ENCODE measurements at places on chromosomes 16 and 17.

DNA sequence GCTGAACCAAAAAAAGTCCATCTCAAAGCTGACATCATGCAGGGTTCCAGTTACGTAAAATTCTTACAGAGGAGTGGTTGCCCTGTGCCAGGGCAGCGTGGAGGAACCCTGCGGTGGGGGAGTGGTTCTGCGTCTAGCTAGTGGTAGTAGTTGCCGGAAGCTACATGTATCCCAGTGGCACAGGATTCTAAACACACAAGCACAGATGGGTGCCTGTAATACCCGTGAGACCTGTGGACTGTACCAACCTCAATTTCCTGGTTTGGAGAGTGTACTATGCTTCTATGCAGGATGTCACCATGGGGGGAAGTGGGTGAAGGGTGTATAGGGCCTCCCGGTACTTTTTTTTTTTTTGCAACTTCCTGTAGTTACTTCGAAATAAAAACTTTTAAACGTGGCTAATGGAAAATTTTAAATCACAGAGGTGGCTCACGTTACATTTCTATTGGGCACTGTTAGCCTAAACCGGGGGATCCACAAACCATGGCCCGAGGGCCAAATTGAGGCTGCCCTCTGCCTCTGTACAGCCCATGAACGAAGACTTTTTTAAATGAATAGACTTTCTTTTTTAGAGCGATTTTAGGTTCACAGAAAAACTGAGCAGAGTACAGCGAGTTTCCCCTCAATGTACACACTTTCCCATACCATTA, 38.5 kb downstream of the TBC1D16 start:
- no peak for DNase-seq

- no peak for DNase-seq
These were observed 3.6 kb downstream of the GRIN2C start for GRCh38 chr17:74856112-74856511.

GRCh38 chr16:17488506-17488905, 17.7 kb upstream of the XYLT1 start:
- DNase-seq = no peak

DNA sequence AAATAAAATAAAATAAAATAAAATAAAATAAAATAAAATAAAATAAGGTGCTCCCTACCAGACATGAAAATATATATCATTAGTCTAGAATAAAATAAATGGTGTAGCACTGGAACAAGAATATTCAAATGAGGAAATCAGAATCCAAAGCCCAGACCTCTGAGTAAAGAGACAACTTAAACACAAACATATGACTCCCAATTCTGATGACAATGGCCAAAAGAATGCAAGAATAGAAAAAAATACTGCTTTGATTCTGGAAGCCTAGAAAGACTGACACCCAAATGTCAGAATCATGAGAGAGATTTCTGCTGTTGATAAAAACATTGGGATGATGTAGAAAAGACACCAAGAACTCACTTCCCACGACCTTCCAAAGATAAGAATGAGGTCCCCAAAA, 27.9 kb downstream of the MYOCD start:
- no peak for DNase-seq

- no peak for DNase-seq
These were observed 444.0 kb downstream of the XYLT1 start for GRCh38 chr16:17026600-17027242.

DNA sequence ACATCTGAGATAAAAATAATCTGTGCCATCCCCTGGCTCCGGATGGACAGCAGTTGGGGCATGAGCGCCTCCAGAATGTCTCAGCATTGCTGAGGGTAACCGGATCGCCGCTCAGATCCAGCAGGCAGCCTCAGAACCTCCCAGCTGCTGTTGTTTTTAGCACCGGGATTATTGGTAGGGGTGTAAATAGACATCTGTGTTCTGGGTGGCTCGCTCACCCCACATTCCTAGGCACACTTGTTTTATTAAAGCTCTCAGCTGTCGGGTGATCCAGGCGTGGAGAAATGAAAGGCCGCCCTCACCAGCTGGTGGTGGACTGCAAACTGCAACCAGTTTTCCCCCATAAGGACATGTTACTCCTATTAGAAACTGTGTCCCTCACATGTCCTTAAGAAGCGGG, 32.1 kb downstream of the MYH3 start:
- DNase-seq = no peak

GRCh38 chr16:13873835-13874438, 46.0 kb upstream of the ERCC4 start:
- no peak for DNase-seq

- DNase-seq = peak; percentile 36
These were observed 506 bp downstream of the CAMKK1 start for GRCh38 chr17:3892095-3892998.

GRCh38 chr17:80856863-80857755, 134.5 kb upstream of the CHMP6 start:
- no peak for DNase-seq

- no peak for DNase-seq
These were observed 182.6 kb downstream of the LGALS9B start for GRCh38 chr17:20284570-20285295.

- DNase-seq = no peak
These were observed 16.6 kb downstream of the LITAFD start for GRCh38 chr16:8898660-8899318.

DNA sequence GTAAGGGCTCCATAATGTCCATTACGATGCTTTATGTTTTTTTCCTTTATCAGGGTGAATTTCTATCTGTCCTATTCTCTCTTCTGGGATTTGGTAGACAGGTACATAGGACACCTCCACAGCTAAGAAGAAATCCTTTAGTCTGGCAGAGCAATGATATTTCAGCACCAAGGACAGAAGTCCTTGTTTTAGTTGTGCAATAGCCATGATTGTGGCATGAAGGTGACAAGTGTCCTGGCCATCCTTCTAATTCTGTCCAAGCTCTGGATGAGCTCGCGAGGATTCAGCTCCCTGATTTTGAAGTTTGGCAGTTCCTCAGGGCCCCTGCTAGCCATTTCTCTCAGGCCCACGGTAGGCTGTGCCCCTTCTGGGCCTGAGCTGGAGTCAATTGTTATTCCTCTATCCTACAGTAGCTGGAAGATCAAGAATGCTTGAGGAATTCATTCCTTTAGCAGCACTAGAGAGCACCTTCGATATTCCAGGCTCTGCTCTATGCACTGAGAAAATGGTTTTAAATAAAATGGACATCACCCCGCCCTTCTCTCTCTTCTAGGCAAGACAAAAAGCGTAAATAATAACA, 320.8 kb downstream of the XYLT1 start:
- DNase-seq = no peak

- DNase-seq = no peak
These were observed 39.3 kb downstream of the SALL1 start for GRCh38 chr16:51111759-51112158.

DNA sequence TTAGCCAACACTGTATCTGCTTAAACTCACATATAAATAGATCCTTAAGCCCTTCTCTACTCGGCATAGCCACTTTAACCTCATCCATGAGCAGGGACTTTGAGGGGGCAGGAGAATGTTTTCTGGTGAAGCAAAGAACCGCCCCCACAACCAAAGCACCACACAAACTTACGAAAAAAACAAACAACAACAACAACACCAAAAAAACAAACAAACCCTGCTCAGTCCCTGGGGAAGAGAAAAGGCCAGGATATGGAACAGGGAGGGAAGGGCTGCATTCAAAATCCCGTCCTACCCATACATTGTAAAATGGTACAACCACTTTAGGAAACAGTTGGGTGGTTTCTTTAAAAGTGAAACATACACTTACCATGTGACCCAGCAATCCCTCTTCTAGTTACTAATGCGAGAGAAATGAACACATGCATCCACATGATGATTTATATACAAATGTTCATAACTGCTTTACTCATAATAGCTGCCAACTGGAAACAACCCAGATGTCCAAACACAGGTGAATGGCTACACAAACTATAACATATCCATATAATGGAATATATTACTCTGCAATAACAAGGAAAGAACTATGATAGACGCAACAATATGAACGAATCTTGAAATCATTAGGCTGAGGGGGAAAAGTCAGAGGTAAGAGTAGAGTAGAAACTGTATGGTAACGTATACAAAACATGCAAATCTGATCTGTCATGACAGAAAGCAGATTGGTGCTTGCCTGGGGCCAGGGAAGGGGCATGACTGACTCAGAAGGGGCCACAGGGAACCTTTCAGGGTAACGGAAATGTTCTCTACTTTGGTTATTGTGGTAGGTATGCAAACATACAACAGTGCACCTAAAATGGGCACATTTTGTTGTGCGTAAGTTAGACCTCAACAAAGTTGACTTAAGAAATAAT, 37.7 kb upstream of the TOB1 start:
- DNase-seq = no peak

GRCh38 chr16:10964891-10965326, 20.5 kb downstream of the CLEC16A start:
- peak; percentile 29 for DNase-seq

DNA sequence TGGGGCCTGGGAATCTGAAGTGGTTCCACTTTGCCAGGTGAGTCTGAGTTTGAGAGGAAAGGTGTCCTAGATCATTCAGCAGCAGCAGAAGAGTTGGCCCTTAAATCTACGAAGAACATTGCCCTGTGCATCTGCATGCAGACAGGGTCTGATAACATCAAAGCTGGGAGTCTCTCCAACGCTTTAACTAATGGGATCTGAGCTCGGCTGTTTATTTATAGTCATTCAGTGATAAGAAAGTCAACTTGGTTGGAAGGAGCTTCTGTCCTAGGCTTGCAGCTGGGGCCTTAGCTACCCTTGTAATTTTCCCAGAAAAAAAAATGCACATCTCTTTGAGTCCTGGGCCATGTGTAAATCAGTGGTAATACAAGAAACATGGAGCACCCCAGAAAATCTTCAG, 418.0 kb upstream of the HSBP1 start:
- DNase-seq = no peak

- DNase-seq = no peak
These were observed 2.7 kb upstream of the SUPT4H1 start for GRCh38 chr17:58354541-58355216.

- DNase-seq = no peak
These were observed 276.6 kb upstream of the TNRC6C start for GRCh38 chr17:77681861-77682260.

- DNase-seq = no peak
These were observed 5.9 kb downstream of the ZNF646 start for GRCh38 chr16:31080035-31080629.

DNA sequence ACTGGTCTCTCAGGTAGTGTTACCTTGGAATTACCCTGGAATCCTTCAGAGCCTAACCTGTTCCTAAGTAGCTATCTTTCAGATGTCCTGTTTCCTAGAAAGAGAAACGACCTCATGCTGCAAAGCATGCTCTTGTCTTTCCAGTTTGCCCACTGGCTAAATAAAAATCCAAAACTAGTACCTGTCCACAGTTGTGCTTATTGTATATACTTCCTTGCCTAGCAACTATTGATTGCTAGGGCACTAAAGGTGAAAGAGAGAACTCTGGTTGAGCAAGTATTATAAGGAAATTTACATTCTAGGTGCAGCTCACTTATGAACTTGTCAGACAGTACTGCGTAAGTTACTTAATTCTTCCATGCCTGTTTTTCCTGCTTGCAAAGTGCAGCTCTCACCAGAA, 38.5 kb downstream of the LIG3 start:
- no peak for DNase-seq

DNA sequence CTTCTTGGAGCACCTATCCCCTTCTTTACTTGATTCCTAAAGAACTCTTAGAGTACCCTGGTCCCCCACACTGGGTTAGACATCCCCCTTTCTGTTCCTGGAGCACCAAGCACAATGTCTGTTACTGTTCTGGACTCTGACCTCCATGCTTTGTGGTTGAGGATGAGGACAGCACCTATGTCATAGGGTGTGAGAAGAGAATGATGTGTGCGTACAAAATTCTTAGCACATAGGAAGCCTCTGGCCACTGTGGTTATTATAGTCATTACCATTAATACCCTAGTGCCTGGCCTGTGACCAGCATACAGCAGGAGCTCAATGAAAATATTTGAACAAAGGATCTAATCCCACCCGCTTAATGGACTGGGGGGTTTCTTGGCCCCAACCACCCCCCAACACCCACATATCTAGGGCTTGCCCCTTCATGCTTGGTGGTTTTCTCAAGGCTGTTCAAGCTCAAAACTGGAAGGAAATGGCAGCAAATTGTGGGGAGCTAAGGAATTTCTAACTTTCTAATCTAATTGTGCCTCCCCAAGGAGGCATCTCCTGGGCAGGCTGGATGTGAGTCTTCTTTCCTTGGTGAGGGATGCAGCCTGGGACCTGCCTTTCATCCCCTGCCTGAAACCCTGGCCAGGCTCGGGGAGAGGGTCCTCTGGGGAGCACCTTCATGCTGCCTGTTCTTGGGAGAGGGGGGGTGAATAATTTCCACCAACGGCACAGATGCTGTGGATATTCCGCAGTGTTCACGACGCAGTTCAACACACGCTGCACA, 1.5 kb upstream of the CMIP start:
- DNase-seq = no peak

GRCh38 chr16:55892821-55893220, 17.6 kb upstream of the CES5A start:
- DNase-seq = no peak

DNA sequence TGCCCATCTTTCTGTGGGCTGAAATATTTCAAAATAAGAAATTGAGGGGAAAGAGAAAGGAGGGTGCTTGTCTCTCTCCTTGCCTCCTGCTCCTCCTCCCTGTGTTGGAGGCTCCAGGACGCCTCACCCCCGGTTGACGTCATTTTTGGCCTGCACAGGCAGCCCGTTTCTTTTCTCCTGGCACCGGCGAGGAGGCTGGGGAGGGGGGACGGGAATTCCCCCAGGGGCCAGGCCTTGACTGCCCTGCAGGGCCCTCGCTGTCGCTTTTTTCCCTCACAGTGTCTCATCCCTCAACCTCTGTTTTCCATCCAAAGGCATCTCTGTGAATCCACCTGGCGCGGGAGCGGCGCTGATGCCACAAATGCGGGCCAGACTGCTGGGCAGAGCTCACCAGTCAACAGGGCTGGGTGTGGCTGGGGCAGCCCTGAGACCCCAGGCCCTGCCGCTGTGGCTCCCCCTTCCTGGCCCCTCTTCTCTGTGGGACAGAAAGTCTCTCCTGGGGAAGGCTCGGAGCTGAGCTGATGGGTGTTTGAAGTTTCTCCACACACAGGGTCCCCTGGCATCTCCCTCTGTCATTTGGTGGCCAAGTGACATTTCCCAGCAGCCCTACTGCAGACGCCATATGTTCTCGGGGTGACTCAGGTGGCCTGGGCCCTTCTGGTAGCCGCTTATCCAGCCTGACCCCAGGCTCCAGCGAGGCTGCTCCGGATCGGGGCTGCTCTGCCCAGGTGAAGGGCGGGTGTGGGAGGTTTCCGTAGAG, 16.0 kb downstream of the CENPX start:
- DNase-seq = no peak

DNA sequence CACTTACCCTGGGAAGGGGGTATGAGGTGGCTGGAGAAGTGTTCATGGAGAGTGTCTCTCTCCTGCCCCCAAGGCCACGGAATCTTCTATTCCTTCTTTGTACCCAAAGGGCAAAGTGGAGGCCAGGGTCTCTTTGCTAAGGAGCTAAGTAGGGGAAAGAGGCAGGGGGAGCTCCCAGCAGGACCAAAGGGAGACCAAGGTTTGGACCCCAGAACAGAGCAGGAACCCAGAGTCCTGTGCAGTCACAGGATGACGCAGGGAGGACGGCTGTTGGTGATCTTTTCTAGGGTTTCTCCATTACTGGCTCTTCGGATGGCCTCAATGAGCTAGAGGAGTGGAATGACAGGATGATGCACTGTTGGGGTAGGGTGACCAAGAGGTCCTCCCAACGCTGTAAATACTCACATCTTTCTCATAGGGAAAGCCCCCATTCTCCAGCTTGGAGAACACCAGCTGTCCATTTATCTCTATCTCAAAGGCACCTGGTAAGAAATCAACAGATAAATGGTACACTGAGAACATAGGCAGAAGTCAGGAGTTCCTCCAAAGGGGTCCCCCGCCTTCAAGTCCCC, 966 bp downstream of the MIEN1 start:
- DNase-seq = no peak
